Cerebellum (tissue), 4 donors: ENCODE measurements at places on chromosomes 1 and 21.

DNA sequence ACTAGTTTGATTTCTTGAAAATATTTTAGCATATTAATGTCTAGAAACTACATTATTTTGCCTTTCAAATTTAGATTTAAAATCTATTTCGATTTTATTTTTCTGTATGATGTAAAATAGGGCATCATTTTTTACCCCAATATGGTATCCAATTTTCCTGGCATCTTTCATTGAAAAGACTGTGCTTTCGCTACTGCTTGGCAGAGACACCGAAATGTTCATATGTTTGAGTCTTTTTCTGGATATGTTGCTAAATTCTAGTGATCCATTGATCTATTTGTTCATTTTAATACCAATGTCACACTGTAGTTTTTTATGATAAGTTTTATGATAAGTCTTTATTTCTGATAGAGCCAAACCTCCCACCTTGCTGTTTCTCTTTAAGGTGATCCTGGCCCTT is 24.3 kb downstream of the ST6GALNAC3 start:
- DNase-seq, result no peak

DNA sequence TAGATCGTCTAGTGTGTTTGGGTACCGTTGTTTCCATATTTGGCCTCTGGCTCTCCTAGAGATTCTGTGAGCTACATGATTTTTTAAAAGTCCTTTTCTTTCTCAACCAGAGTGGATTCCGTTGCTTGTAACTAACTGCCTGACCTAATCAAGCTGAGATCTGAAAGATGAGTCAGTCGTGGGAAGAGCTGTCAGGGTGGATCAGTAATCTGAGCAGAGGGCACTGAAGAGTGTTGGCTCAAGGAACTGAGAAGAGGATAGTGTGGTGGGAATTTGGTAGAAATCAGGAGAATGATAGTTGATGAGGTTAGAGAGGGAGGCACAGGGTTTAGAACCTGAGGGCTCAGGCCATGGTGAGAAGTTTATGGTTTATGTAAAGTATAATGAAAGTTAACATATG is 52.2 kb downstream of the TRAF5 start:
- DNase-seq, result no peak

- DNase-seq, result no peak
Observed at GRCh38 chr1:17629460-17629859, 90.0 kb downstream of the ARHGEF10L start.

DNA sequence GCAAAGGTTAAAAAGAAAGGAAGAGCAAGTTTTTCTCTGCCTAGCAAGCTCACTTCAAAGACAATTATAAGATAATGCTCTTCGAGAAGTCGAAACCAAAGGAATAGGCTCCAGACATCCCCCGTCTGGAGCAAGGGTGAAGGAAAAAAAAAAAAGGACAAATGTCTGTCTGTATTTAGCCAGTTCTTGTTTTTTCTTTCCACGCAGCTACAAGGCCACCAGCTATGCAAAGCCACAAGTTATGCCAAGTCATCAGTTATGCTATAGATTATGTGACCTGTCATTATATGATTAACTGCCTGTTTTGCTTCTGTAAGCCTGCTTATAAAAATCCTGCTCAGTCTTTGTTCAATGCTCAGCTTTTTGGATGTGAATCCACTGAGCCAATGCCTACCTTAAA is 2.4 kb upstream of the THEM5 start:
- no peak for DNase-seq

DNA sequence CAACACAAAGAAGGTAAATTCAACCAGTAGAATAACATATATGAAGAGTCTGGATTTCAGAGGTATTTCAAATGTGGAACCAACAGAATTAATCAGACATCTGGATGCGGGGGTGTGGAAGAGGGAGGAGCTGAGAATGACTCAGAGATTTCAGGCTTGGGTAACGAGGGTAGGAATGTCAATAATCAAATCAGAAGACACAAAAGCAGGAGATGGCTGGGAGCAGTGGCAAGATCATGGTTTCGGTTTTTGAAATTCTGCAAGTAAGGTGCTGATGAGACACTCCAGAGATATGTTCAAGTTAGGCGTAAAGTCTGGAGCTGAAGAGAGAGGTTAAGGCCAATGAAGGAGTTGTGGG is 64.0 kb downstream of the PLPPR5 start:
- DNase-seq, result no peak

- DNase-seq, result no peak
Observed at GRCh38 chr1:228778961-228779360, 43.7 kb downstream of the RHOU start.

DNA sequence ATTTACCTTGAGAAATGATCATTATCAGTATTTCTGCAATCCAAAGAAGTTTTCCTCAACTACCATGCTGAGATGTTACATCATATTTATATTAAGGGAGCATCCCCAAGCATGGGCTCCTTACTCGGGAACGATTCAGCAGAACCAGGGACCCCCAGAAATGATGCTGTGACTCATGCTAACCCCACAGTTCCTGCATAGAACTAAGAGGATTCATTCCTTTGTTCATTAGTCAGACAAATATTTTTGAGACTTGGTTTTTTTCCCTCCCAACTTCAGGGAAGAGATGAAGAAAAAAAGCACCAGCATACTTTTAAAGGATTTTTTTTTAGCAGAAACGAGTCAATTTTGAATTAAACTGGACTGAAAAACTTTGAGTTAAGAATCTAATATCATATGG is 49.2 kb upstream of the COL24A1 start:
- DNase-seq, result no peak
